ENCODE measurements at places on chromosomes 2 and 18. TPM values are rescaled to one million over a fixed set of nuclear protein-coding genes. Genes with fewer than 3 reads are reported as not detected.

- no peak for DNase-seq
These were observed 140.5 kb downstream of the LRP2 start for GRCh38 chr2:169221745-169222369.

REG3G gene
- total RNA-seq, result not detected

RAB6C gene
- total RNA-seq, result 0.11 TPM

- peak; percentile 91 for DNase-seq
These were observed 2.4 kb downstream of the SMAD7 start for GRCh38 chr18:48948112-48949049.

GRCh38 chr18:9608298-9608697 lies 6.1 kb downstream of the PPP4R1 start:
- DNase-seq, result no peak

- DNase-seq, result no peak
These were observed 4.9 kb downstream of the CYB5A start for GRCh38 chr18:74286856-74287255.

DNA sequence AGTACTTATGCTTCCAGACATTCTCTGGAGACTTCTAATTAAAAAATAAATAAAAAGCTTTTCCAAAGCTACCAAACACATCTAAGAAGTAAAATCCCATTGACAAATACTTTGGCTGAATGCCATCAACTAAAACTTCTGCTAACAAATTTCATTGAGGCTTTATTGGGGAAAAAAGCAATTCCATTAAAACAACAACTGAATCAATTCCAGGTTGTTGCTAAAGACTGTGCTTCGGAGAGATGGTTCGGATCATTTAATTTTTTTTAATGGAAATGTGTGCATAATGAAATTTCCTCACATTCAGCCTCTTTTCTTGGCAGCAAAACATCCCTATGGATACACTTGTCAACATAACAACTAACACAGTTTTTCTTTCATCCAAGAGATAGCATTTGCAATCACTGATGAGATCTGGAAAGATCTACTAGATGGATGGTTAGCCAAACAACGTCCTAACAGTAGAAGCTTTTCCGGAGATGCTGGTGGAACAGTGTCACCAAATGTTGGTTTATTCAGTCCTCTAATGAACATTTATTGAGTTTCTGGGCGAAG lies 446.1 kb upstream of the FAM98A start:
- DNase-seq, result no peak

GRCh38 chr18:9081940-9082339 lies 20.6 kb upstream of the NDUFV2 start:
- DNase-seq, result no peak

GRCh38 chr18:63867368-63868125 lies 20.0 kb upstream of the SERPINB2 start:
- no peak for DNase-seq

GRCh38 chr18:13471971-13472628 lies 253.5 kb downstream of the LDLRAD4 start:
- no peak for DNase-seq

- DNase-seq, result no peak
These were observed 188.5 kb upstream of the CDH2 start for GRCh38 chr18:28365411-28365831.

- DNase-seq, result peak; percentile 80
These were observed 1.1 kb downstream of the EFHD1 start for GRCh38 chr2:232634206-232635150.
